ENCODE measurements at places on chromosomes 11 and 22.

DNA sequence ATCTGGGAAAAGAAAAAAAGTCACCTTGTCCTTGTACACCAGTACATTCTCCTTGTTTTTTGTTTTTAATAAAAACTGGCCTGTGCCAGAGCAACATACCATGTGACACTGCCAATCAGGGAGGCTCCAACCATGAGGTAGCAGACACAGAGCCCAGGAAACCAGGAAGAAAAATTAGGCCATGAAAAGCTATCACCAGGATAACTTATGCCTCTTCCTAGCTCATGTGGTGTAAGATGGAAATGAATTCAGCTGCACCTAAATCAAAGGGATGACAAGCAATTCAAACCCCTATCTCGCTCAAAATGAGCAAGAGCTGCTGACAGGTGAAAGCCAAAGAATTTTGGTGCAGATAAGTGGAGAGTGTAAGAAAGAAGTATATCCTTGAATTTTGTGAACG is 7.7 kb downstream of the DRD2 start:
- no peak for DNase-seq

- no peak for DNase-seq
These were observed 53.4 kb downstream of the FAM181B start for GRCh38 chr11:82680252-82680651.

DNA sequence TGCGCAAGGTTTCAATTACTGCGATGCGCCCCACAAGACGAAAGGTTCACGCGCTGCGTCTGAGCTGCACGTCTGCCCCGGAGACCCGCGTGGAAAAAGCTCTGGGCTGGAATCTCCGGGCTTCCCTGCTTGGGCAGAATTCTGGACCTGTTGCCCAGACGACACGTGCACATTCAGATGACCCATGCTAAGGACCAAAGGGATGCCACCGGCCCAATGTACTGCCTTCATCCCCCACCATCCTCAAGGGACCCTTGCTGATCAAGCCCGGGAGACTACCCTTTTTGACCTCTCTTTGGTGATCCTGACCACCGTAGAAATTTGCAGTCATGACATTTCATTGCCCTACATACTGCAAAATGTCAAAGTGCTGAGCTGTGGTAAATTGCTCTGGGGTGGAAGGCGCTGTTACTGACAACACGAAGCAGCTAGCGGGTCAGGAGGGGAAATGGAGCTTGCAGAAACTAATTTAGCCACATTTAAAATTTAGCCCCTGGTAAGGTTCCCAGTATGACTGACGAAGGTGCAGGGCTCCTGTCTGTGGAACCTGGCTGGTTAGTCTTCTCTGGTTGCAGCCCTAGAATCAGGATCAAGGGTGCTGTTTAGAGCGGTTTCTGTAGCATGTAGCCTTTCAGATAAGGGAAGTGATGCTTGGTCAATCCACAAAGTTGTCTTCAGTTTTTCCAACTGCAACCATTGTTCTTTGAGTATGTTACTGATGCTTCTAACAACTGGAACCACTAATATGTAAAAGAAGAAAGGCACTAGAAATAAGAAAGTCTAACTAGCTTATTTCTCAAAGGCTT is 81.9 kb downstream of the PRR5L start:
- DNase-seq, result no peak

DNA sequence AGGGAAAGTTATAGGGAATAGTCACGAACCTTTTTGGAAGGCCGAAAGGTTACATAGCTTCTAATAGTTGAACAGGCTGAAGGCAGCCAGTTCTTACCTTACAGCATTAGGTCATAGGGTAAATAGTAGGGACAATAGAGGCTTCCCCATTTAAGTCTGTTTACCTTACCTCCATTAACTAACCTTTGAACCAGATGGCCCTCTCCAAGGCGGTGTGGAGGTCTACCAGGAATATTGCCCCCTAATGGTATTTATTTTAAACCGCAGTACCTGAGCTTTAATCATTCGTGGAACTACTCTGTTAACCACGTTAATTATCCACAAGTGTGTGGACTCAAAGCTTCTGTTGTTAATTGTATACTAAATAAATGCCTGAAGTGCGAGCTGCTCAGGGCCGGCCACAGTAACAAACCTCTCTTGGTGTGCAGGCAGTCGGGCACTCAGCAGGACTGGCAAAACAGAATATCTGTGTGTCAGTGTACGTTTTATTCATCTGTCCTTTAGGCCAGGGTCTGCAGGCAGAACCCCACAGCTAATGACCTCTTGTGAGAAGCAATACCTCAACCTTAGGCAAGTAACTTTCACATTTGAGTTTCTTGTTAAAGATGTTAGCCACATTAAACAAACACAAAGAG is 81.7 kb downstream of the PRCP start:
- DNase-seq, result no peak

GRCh38 chr11:66240781-66241136 is 27.7 kb upstream of the RAB1B start:
- no peak for DNase-seq

DNA sequence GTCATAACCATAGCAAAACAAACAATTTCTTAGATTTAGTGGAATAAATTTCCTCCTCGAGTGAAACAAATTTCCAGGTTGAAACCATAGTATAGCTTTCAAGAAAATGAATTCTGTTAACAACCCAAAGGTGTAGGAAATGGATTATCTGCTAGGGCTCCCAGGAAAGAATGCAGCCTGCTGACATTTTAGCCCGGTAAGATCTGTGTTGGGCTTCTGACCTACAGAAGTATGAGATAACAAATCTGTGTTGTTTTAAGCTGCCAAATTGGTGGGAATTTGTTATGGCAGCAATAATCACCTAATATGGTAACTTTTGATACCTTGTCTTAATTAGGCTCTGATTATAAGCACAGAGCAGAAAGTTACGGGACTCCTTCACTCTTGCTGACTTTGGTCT is 32.0 kb upstream of the OR6M1 start:
- no peak for DNase-seq

- DNase-seq, result no peak
These were observed 98.3 kb upstream of the ZC3H12C start for GRCh38 chr11:109994907-109995306.

GRCh38 chr11:110338684-110339083 is 42.3 kb upstream of the RDX start:
- no peak for DNase-seq

DNA sequence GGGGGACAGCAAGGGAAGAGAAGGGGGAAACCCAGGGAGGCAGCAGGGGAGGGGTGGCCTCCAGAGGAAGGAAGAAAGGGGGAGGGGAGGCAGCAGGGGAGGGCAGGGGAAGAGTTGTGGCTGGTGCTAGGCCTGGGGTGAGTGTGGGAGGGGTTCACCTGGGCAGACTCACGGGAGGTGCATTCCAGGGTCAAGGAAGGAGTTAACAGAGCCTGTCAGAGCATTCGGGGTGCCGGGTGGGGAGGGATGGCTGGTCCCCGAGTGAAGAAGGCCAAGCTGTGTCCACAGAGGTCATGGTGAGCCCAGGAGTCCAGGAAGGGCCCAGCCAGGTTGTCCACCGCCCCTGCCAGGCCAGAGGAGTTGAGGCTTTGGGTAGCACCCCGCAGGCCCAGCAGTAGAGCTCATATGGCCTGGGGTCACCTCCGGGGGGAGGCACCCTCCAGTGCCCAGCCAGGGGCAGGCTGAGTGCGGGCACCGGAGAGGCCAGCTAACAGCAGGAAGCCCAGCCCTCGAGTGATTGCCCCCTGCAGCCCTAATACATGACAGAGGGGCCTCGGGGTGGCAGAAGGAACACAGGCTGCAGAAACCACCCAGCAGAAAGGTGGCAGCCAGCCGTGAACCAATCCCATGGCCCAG is 31.1 kb upstream of the PPARA start:
- no peak for DNase-seq
